T-helper 9 cell (primary cell): ENCODE measurements at places on chromosomes 3 and 15.

DNA sequence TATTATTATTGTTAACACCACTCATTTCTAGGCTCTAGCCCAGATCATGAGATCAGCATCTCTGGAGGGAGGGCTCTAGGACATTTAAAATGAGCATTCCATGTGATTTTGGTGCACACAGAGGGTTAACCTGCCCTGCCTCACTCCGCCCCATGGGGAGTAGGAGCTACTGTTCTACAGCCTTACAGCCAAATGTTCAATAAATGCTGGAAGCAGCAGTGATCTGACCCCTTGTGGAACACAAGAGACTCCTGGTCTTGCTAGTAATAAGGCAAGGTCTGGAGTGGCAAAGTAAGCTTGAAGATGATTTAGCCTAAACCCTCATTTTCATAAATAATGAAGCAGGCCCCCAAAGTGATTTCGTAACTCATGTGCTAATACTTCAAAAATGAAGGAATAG, 166.4 kb upstream of the EOMES start:
- no peak for DNase-seq

- no peak for DNase-seq
Observed at GRCh38 chr3:133970339-133970738, 59.4 kb downstream of the SLCO2A1 start.

DNA sequence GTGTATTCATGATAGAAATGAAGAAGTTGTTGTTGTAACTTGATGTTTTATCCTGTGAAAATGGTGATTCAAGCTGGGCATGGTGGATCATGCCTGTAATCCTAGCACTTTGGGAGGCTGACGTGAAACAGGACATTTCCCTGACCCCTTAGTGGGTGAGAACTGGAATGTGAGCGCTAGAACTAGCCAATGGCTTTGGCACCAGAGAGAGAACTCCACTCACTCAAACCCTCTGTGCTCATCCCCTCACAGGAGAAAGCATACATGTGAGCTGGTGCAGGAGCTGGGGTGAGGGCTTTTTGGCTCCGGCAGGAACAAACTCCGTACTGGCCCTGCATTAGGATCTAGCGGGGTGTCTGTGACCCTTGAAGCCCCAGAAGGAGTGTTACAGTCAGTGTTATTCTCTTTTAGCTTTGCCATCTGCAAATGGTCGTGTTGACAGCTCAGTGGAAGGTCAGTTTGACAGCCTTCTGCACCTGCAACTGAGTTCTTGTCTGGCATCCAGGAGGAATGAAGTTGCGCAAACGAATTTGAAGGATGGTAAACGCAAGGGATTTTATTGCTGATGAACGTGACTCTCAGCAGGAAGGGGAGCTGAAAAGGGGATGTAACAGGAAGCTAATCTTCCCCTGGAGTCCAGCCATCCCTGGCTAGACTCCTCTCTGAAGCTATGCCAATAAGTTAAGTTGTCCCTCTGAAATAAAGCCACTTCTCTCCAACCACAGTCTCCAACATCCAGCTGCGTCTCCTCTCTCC, 1016.6 kb upstream of the CADM2 start:
- no peak for DNase-seq

DNA sequence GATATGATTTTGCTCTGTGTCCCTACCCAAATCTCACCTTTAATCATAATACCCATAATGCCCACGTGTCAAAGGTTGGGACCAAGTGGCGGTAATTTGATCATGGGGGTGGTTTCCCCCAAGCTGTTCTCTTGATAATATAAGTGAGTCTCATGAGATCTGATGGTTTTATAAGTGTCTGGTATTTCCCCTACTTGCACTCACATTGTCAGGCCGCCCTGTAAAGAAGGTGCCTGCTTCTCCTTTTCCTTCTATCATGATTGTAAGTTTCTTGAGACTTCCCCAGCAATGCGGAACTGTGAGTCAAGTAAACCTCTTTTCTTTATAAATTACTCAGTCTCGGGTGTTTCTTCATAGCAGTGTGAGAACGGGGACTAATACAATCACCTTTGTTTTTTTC, 279.8 kb downstream of the ARPP21 start:
- no peak for DNase-seq

GRCh38 chr15:52734329-52734728, 55.1 kb upstream of the ATOSA start:
- DNase-seq, result no peak

GRCh38 chr3:3862534-3862933, 63.3 kb downstream of the LRRN1 start:
- DNase-seq, result no peak

DNA sequence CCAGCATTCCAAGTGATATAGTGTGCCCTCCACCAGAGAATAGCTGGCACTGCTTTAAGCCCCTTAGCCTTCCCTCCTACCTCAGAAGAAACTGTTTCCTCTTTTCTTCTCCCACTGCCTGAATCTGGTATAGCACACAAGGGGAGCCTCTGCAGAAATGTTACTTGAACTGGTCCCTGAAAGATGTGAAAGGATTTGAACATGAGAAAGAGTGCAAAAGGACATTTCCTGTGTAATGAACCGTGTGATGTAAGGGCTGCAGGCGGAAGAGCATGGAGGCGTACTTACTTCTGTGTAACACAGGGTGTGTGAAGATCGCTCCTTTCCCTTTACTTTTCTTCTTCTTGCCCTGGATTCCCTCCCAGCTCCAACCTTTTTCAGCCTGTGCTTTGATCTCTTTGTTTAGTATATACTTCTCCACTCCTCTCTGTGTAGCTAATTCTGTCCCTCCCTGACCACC, 8.4 kb downstream of the TMOD3 start:
- no peak for DNase-seq

- no peak for DNase-seq
Observed at GRCh38 chr3:178320456-178321351, 215.5 kb upstream of the KCNMB2 start.

DNA sequence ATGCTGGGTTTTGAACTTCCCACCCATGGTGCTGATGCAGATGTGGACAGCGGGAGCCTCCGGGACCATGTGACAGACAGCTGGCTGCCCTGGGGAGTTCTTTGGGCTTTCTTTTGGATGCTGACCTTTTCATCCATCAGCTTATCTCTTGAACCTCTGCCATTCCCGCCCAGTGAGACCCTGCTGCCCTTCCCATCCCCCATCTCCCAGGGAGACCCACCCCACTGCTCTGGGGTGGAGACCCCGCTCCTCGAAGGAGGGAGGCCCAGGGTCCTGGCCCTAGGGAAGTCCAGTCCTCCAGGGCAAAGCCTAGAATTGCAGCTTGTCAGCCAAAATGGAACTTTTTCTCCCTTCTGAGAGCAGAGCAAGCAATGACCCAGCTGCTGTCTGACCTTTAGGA, 64.0 kb downstream of the ITGA11 start:
- DNase-seq, result no peak

GRCh38 chr15:72179950-72180581, 17.5 kb downstream of the GRAMD2A start:
- DNase-seq, result no peak

GRCh38 chr3:72161881-72162595, 377.1 kb upstream of the PROK2 start:
- no peak for DNase-seq

DNA sequence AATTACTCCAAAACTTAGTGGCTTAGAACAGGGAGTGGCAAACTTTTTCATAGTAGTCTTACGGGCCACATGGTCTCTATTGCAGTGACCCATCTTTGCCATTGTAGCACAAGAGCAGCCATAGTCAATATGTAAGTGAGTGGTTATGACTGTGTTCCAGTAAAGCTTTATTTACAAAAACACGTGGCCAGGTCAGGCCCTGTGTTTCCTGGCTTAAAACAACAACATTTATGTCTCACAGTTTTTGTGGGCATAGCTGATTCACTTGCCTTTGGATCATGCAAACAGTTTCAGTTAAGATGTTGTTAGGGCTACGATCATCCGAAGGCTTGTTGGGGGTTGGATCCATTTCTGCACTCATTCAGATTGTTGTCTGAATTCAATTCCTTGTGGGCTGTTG, 103.8 kb downstream of the CHCHD6 start:
- DNase-seq, result no peak

GRCh38 chr3:189573004-189573403, 58.2 kb upstream of the TP63 start:
- DNase-seq, result no peak

- peak; percentile 6 for DNase-seq
Observed at GRCh38 chr3:149085828-149086231, 503 bp downstream of the HLTF start.

- DNase-seq, result no peak
Observed at GRCh38 chr3:103158183-103158582, 723.4 kb downstream of the ZPLD1 start.

DNA sequence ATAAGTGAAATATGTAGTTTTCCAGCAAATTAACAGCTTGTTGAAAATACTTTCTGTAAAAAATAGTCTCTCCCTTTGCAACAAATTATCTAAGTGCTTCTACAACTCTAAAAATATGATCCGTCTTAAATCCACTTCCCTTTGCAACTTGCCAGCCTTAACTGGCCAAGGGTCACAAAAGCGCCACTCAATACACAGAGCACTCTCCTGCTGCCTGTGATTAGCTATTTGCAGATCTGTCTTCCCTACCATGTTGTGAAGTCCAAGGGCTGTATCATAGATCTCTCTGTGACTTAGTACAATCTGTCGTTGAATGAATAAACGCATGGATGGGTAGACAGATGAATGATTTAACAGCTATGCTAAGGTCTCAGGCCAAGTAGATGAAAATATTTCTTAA, 76.2 kb downstream of the ITGB5 start:
- DNase-seq, result no peak

DNA sequence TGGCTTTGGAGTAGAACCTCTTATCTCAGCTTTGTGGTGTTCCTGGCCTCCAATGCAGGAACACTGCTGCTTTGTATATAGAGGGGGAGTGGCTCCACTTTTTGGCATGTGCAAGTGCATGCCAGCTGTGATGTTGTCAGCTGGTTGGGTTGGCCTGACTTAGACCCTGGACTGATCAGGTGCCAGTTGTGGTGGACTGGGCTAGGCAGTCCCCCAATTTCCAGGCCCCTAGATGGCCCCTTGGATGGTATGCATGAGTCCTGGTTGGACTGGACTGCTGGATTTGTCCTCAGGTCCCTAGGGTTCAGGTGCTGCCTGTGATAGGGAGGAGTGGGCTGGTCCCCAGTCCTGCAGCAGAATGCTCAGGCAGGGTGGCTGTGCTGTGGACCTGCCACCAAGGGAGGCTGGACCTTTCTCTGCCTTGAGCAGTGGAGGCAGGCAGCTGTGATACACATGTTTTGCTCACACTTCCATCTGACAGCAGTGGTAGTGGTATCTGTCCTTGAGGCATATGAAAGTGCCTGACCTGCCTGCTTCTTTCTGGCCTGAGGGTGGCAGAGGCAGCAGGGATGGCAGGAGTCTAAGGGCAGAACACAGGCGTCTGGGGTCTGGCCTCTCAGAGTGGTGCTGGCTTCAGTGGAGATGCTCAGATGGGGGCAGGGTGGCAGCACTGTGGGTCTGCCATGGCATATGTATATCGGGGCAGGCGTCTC, 74.8 kb downstream of the STXBP5L start:
- no peak for DNase-seq

DNA sequence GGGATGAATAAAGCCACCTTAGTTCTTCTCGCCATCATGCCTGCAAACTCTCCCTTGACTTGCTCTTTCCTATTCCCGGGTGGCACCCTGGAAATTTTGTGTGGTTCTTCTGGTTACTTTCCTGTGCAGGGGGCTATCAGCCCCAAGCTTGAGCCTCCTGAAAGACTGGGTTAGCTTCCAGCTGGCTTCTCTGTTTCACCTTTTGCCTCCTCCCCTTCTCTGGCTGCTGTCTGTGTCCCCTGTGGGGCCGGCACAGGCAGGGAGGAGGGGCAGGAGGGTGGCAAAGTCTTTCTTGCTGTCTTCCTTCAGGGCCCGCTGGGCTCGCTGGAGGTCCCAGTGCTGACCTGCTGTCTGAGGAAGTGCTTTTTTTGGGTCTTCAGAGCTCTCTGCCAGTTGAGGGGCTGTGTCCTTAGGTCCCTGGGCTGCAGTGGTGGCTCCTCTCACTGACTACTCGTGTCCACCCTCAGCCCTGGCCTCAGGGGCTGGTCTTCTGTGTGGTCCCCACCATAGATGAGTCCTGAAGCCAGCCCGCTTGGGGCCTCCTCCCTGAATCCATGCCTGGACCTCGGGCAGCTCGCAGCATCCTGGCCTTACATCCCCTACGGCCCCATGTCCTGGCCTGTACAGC, 196.5 kb downstream of the KLF13 start:
- DNase-seq, result no peak

DNA sequence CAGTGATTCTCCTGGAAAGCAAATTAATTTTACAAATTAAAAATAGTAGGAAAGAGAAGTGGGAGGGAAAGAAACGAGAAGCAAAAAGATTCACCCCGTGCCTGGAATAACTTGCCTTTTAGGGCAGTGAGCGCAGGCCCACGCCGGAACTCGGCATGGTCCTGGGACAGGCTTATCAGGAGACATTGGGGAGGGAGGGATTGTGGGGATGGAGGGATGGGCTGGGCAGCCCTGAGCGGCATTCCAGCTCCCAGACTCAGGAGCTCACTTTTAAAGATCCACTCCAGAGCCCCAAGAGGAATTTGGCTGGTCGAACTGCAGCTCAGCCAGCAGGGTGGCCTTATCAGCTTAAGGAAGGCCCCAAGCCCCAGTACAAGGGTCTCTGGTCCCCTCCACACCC, 117.9 kb downstream of the ADCY5 start:
- no peak for DNase-seq

DNA sequence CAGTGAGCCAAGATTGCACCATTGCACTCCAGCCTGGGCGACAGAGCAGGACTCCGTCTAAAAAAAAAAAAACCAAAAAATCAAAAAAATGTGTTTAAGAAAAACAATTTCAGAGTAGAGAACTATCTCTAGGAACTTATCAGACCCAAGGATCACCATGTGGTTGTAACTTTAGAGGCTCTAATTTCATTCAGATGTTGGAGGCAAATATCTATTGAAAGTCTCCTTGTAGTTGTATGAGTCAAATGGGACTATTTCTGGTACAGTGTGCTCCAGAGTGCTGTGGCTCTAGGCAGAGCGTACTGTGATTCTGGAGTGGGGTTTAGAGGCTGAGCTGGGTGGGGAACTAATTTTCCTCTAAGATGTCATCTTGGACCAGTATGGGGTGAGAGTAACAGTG, 398.7 kb downstream of the SHQ1 start:
- DNase-seq, result no peak

GRCh38 chr3:109784285-109784684, 446.9 kb upstream of the DPPA4 start:
- DNase-seq, result no peak

DNA sequence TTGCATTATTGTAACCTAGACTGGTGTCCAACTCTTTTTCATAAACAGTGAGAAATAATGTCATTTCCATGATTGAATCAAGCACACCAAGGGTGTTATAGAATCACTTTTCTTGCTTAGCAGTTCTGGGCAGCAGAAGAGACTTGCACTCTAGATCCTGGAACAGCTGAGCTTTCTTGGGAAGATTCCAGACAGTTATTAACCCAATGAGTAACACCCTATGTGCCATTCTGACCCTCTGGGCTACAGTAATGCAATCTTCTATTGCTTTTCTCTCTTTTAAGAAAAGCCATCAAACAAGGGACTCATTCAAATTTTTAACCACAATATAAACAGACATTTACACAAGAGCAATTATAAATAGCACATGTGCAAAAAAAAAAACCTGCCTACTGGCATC, 39.3 kb upstream of the USP3 start:
- DNase-seq, result no peak
